ENCODE measurements at places on chromosomes 6 and 20. TPM values are rescaled to one million over a fixed set of nuclear protein-coding genes. Genes with fewer than 3 reads are reported as not detected.

COL12A1 gene
- 0.16 TPM for total RNA-seq

CST4 gene
- total RNA-seq, result not detected

LTA gene
- total RNA-seq, result 328 TPM

TMEM74B gene
- 1.5 TPM for total RNA-seq

CST7 gene
- 44.7 TPM for total RNA-seq

BPIFA1 gene
- total RNA-seq, result not detected

C6orf47 gene
- 11.1 TPM for total RNA-seq

FAM83C gene
- not detected for total RNA-seq

OTOR gene
- not detected for total RNA-seq

TCF19 gene
- 86.1 TPM for total RNA-seq

C20orf96 gene
- 7.5 TPM for total RNA-seq

FGD2 gene
- 1.8 TPM for total RNA-seq

SYCP2L gene
- not detected for total RNA-seq

ZBTB46 gene
- total RNA-seq, result not detected

DSP gene
- 0.16 TPM for total RNA-seq

CD93 gene
- 0.04 TPM for total RNA-seq
